Stimulated activated CD4-positive, alpha-beta T cell treated with anti-CD3 and anti-CD28 coated beads, Interleukin-2, amount 100 ng/mL, for 4 hours (primary cell): ENCODE measurements at places on chromosomes 16 and 17.

DNA sequence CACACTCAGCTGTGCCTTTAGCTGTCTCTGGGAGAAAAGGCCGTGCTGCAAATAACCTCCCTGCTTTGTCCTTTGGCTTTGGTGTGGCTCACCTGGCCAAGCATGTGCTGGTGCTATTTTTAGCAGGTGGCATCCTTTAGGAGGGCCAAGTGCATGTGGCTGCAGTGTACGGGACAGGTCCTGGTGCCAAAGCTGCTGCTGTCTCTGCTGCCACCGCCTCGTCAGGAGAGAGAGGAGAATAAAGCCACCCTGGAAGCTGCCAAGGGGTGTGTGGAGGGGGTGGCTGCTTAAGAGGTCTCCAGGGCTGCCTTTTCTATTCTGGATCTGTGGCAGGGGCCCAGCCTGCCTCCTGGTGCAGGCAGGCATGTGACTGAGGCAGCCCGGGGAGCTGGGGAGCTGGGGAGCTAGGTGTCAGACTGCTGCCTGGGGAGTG lies 6.2 kb downstream of the AKAP1 start:
- DNase-seq, result no peak

DNA sequence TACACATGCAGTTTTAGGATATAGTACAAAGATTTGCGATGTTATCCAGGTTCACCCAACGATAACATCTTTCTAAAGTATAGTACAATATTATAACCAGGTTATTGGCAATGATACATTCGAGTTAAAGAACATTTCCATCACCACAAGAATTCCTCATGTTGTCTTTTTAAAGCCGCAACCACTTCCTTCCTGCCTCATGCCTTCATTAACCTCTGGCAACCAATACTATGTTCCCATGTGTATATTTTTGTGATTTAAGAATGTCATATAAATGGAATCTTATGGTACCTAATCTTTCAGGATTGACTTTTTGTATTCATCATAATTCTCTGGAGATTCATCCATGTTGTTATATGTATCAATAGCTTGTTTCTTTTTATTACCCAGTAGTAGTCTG lies 1183.2 kb downstream of the CDH11 start:
- no peak for DNase-seq

DNA sequence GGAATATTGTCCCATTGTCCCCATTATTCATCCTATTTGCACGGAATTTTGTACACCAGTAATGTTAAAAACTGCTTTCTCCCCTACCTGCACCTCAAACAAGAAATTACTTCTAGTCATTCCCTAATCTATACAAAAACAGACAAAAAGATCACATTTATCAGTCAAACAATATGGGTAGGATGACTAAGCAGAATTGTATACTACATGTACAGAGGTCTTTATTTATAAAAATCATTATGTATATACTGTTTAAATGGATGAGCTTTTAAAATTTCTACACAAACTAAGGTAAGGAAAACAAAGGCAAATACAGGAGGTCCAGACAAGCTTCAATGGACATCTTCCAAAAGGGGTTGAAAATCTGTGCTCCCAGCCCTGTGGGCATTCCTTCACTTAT lies 137.7 kb downstream of the CEP112 start:
- DNase-seq, result no peak

DNA sequence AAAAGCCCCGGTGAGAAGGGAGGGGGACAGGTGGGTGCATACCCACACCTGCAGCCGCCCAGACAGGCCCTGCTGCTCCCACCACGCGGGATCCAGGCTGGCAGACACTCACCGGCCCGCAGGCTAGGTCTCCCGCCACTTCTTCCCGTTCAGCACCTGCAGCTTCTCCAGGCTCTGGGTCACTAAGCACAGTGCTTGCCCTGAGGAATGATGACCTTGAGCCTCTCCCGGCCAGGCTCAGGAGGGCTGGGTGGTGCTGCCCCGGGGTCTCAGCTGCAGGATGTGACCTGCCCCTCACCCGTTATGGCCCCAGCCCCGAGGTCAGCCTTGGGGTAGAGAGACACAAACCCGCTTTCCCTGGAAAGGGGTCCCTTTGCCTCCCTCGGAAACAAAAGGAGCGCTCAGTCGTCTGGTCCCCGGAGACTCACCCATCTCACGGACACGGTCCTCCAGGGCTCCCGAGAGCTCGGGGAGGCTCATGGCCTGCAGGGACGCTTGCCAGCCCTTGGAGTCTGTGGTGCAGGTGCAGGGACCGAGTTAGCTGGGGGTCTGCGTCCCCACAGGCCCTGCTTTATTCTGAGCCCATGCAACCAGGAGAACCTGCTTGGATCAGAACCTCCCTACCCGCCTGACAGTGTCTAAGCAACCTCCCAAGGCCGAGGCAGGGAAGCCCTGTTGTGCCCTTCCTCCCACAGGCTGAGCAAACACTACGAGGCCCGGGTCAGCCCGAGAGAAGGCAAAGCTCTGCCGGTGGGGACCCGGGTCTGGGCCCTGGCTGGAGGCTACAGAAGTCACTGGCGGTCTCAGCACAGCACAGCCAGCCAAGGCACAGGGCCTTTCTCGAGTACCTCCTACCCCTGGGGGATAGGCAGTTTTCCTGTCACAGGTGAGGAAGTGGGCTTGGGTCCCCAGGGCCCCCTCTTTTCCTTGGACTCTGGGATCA lies 3.8 kb downstream of the NUDT16L1 start:
- DNase-seq, result no peak
